ENCODE measurements at places on chromosomes 11 and 22.

GRCh38 chr22:28442711-28443525 lies 236.7 kb downstream of the TTC28 start:
- DNase-seq, result no peak

GRCh38 chr22:27100789-27101188 lies 443.4 kb downstream of the MIAT start:
- no peak for DNase-seq

GRCh38 chr11:1978720-1979473 lies 18.7 kb downstream of the H19 start:
- no peak for DNase-seq

DNA sequence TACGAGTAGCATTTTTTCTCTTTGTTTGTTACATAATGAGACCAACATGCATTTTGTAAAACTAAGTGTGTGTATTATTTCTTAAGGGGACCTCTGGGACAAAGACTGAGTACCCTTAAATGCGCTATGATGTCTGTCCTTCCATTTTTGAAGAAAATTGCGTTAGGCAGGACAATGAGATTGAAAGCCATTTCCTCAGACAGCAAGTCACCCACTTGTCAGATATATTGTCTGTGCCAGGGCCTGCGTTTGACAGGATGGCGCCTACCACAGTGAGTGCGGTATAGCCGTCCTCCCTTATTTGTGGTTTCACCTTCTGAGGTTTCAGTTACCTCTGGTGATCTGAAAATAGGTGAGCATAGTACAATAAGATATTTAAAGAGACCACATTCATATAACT lies 2.2 kb downstream of the AP2A2 start:
- no peak for DNase-seq

- DNase-seq, result no peak
Measured at GRCh38 chr22:46051646-46052045, 74.7 kb upstream of the WNT7B start.

- no peak for DNase-seq
Measured at GRCh38 chr11:69603111-69603836, 37.7 kb upstream of the CCND1 start.

DNA sequence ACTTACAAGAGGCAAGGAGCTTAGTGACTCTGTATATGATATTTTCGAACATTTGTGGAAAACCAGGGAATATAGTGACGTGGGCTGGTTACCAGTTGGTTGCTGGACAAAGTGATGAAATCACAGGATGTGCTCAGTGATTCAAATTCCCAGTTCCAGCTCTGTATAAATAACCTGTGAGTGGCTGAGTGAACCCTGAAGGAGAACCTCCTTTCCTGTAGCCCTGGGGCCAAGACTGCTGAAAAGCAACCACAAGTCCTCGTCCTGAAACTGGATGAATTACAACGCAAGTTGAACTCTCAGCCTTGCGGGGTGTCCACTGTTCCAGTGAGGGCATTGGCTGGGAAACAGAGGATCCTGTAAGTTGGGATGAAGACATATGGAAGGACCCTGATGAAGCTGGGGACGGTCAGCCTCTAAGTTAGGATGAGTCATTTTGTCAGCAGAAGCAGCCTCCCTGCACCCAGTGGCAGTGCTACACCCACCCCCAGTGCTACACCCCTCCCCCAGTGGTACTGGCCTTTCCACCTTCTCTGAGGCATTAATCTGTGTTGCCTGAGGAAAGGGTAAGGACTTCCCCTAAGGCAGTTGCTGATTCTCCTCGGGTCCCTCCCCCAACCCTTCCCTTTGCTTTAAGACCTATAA lies 22.0 kb upstream of the CD81 start:
- no peak for DNase-seq

DNA sequence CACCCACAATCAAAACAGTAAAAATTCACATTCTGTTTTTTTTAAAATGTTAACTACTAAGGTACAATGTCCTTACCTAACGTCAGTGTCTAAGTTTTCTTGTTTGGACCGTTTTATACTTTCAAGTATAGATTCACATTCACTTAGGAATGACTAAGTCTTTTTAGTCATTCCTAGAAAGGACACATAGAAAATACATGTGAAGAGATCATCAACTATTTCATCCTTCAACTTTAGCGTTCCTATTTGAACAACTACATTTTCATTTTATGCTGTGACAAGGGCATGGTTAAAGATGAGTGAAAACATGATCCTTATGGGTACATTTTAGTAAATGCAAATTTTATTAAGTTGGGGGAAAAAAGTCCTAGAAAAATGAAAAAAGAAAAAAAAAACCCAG lies 62.8 kb downstream of the DDX10 start:
- no peak for DNase-seq

DNA sequence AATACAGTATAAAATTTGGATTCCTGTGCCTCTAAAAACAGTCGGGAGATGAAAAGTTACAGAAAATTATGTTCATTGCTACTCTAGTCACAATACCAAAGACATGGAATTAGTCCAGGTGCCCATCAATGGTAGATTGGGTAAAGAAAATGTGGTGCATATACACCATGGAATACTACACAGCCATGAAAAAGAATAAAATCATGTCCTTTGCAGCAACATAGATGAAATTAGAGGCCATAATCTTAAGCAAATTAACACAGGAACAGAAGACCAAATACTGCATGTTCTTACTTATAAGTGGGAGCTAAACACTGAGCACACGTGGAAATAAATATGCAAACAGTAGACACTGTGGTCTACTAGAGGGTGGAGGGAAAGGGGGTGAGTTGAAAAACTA lies 67.6 kb downstream of the HSD17B12 start:
- DNase-seq, result no peak

- DNase-seq, result no peak
Measured at GRCh38 chr22:35619336-35620094, 2.4 kb upstream of the MB start.

- no peak for DNase-seq
Measured at GRCh38 chr11:66904981-66905521, 48.2 kb downstream of the LRFN4 start.

- no peak for DNase-seq
Measured at GRCh38 chr22:38316364-38317121, 690 bp downstream of the CSNK1E start.

DNA sequence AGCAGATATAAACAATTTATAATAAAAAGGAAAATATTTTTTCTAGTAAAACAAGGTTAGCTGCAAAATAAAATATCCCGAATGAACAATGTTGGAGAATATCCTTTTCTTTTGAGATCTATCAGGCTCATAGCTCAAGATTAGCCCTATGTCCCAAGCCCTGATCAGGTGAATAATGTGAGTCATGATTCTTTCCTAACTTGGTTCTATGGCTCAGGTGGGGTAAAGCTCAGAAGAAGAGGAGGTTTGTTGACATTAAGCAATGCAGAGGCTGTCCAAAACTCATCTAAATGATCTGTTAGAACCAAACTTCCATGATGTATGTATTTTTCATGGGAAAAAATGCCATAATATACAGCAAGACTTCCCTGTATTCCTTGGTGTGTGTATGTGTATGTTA lies 86.1 kb downstream of the TRIM44 start:
- DNase-seq, result no peak

DNA sequence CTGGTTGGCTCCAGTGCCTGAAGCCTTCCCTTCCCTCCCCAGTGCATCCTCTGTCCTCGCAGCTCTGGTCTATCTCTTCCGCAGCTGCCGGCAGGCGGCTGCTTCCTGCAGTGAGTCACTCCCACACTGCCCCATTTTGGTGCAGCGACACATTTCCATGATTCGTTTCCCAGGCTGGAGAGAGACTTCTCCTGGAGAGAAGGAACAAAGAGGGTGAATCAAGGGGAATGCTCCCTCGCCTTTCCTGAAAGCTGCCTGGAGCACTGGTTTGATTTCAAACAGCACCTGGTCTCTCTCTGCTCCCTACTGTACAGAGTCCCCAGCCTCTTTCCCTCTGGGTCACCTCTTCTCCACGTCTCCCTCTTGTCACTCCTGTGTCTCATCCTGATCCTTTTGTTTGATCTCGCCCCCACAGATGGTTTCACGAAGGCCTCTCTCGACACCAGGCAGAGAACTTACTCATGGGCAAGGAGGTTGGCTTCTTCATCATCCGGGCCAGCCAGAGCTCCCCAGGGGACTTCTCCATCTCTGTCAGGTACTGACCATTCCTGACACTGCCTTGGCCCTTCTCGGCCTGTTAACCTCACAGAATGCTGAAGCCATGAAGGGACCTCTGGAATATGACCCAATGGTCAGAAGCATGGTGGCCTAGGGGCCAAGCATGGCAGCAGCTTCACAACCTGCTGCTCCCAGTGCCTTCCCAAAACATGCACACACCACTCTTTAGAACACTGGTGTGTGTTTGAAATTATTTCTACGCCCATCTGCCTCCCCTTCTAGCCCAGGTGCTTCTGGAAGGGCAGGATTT lies at the start of gene TMA7B:
Gene TMA7B, plus strand, starts transcription at position 758 of the 808 bp plus-strand sequence. CDS start 3,978 bp downstream, outside the sequence.
- DNase-seq, result no peak

DNA sequence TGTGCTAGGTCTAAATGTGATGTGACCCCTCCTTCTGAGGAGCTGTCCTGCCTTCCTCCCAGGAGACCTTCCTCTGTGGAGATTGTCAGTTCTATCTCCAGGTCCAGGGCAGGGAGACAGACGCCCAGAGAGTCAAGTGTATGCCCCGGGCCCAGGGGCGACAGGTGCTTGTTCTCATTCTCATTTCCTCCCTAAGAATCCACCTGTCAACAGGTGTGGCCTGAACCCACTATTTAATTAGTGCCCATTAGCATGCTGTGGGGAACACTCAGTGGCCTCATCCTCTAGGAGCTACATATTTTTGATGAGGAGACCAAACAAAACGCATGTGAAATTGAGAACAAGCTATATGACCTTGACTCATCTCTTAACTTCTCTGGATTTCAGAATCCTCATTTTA lies 9.5 kb downstream of the PKNOX2 start:
- no peak for DNase-seq

DNA sequence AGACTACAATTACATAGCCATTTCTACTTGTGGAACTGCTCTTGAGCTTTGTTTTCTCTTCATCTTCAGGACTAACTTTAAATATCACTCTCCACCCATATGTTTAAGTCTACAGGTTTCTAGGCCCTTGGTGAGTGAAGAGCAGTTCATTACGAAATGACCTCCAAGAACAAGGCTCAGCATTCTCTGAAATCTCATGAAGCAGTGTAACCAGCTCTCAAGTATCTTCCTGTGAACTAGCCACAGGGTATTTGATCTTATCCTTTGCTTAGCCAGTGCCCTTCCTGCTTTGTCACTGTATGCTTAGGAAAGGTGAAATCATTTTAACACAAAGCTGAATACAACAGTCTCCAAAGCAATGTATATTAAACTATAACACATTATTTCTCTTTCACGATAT lies 20.4 kb upstream of the LYVE1 start:
- no peak for DNase-seq

DNA sequence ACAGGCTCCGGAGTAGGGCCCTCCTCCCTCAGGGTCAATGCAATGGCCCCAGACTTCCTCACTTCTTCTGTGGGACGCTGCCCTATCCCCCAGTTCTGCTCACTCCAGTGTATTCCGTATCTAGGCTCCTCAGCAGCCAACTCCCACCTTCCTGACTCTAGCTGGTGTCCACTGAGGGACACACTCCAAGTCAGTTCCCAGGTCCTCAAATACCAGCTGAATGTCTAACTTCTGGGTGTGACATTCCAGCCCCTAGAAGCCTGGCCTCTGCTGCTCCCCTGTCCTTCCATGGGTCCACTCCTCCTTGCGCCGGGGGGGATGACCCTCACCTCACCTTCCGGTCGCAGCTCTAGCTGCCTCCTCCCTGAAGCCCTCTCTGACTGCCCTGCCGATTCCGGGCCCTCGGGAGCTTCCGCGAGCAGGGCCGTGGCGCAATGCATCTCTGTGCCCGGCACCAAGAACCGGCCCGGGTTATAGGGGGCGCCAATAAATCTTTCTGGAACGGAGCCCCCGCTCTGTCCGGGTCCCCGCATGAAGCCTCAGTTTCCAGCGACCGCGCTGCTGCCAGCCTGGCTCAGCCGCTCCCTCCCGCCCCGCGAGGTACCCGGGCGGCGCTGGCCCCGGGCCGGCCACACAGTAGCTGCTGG lies 15.4 kb downstream of the BAD start:
- peak; percentile 38 for DNase-seq

All from activated CD8-positive, alpha-beta memory T cell treated with anti-CD3 and anti-CD28 coated beads for 48 hours (primary cell).